ENCODE measurements at places on chromosomes 4 and X. TPM values are rescaled to one million over a fixed set of nuclear protein-coding genes. Genes with fewer than 3 reads are reported as not detected.

SPANXC gene
- total RNA-seq, result not detected

EGF gene
- not detected for total RNA-seq

ESX1 gene
- not detected for total RNA-seq

ATP2B3 gene
- total RNA-seq, result not detected

USP9X gene
- total RNA-seq, result 68.6 TPM

FAM53A gene
- total RNA-seq, result 6.6 TPM

DKK2 gene
- 0.07 TPM for total RNA-seq

DNA sequence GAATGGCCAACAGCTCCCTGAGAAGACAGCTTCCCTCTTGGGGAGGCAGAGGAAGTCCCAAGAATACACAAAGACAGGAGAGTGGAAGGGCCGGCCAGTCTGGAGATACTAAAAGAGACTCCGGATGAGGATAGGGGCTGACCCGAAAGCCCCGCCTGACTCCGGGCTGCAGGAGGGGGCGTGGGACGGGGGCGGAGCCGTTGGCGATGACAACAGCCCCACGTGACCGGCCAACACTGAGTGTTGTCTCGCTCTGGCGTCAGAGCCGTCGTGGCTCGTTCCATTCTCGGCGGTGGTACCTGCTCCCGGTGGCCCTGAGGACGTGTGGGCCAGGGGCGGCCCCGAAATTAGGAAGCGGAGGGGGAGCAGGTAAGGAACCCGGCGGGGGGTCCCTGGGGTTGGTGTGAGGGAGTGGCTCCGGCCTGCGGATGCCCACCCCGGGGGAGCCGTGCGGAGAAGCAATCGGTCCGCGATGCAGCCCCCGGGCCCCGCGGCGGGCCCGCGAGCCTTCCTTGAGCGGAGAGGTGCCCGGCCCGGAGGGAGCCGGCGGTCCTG is at the start of gene BEX4:
BEX4 (plus strand) TSS at position 239 of the 555 bp plus-strand sequence. CDS start 1,046 bp downstream, outside the sequence.
- DNase-seq, result no peak

GRCh38 chr4:112102875-112103370 is 42.3 kb upstream of the FAM241A start:
- DNase-seq, result no peak

- DNase-seq, result no peak
Observed at GRCh38 chr4:1340181-1340747, 6.7 kb upstream of the UVSSA start.

DNA sequence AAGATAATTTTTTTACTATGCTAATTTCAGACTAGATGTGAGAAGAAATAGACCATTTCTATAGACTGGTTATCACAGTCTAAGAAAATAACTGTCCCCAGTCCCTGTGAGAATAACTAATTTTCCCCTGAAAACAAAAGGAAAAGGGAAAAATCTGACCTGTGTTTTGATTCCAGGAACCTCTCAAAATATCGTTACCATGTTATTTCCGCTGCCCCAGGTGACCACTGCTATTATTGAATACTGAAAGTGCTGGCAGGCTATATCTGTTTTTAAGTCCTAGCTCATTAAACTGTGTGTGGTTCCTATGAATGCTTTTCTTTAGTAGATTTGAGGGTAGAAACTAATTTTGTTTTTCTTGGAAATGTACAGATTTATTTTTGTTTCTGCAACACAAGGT is 83.6 kb downstream of the GAB1 start:
- DNase-seq, result no peak

DNA sequence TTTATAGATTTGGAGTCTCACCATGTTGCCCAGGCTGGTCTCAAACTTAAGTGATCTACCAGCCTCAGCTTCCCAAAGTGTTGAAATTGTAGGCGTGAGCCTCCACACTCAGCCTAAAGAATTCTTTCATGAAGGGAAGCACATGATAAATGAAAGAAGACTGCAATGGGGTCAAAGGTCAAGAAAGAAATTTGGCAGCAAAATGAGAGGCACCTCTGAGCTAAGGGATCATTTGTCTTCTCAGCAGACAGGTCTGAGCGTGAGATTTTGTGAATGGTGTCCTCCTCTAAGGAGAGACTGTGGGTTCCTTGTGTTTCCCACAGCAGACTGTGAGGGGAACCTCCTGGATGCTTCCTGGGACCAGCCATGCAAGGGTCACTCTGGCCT is 57.5 kb upstream of the EGFL6 start:
- DNase-seq, result no peak

- no peak for DNase-seq
Observed at GRCh38 chrX:153845195-153845594, 14.9 kb upstream of the PDZD4 start.

- DNase-seq, result peak; percentile 85
Observed at GRCh38 chr4:57080781-57081650, 29.2 kb downstream of the IGFBP7 start.

- peak; percentile 17 for DNase-seq
Observed at GRCh38 chr4:141275834-141276233, 55.1 kb downstream of the ZNF330 start.

DNA sequence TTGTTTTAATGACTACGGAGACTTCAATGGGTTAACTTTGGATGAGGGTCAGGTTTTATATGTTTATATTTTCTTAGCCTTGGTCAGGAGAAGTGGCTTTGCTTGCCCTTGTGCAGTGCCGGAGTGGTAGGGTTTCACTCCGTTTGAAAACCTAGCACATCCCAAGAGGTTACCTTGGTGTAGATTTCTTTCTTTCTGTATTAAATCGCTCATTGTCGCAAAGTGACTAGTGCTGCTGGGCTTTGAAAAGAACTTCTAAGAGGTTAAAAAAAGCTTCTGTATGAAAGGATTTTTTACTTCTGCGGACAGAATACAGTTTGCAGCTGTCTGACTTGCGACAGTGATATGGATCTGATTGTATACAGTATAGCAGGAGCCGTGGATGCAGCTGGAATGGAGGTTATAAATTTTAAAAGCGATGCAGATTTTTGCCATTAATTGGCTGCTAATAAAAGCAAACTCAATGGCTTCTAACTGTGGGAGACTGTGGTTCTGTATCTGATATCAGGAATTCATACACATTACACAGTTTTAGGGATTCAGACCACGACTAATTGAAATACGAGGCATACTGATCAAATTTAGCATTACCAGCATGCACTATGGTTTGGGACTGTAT is 340.9 kb upstream of the PITX2 start:
- DNase-seq, result no peak

DNA sequence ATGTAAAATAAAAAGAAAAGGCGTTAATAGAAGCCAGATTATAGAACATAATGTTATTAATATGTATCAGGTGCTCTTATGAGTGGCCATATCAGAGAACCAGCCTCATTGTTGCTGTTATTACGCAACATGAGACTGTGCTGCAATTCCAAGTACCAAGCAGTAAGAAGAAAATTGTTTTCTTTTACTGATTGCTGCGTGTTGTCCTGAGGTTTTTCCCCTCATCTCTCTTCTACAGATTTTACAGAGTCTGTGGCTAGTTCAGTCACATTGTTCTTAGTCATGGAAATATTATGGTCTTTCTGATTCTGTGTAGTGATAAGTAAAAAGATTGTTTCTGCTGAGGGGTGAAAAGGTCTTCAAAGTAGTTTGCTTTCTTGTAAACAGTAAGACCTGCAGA is 55.9 kb downstream of the NPNT start:
- DNase-seq, result peak; percentile 45

GRCh38 chr4:18234108-18234507 is 212.6 kb upstream of the LCORL start:
- no peak for DNase-seq

- no peak for DNase-seq
Observed at GRCh38 chrX:51484616-51485015, 11.8 kb downstream of the NUDT11 start.

- no peak for DNase-seq
Observed at GRCh38 chr4:151671541-151672059, 89.2 kb downstream of the GATB start.

GRCh38 chrX:39855748-39856129 is 242.0 kb downstream of the BCOR start:
- peak; percentile 55 for DNase-seq

DNA sequence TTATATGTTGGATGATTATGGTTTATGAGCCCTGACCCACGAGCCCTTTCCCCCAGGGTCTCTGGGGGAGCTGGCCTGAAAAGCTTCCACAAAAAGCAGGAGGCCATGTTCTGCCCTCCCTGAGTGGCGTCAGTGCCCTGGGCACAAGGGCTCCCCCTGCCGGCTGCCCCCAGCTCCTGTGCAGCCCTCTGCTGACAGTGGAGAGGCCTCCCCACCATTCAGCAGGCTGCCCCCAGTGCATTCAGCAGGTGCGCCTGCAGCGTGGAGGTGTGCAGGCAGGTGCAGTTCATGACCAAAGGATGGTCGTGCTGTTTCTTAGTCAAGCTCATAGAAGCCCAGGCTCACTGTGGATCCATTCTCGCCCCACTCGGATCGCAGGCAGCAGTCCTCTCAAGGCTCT is 12.5 kb upstream of the S100P start:
- no peak for DNase-seq

- no peak for DNase-seq
Observed at GRCh38 chr4:3641501-3641900, 109.3 kb upstream of the LRPAP1 start.

GRCh38 chr4:145822581-145822980 is 116.0 kb downstream of the ZNF827 start:
- no peak for DNase-seq

DNA sequence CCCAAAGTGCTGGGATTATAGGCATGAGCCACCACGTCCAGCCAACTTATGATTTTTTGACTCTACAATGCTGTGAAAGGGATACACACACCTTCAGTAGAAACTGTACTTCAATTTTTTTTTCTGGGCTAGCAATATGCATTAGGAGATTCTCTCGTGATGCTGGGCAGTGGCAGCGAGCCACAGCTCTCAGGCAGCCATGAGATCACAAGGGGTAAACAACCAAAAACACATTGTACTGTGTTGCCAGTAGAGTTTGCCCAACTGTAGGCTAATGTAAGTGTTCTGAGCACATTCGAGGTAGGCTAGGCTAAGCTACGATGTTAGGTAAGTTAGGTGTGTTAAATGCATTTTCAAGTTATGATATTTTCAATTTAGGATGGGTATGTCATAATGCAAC is 25.7 kb downstream of the RAB33A start:
- no peak for DNase-seq

- DNase-seq, result no peak
Observed at GRCh38 chr4:187491286-187491685, 504.3 kb upstream of the ZFP42 start.

GRCh38 chrX:33211356-33212260 is at the start of gene DMD:
TSS of gene DMD (minus strand) at chrX:33211549. CDS start at chrX:33211312, 237 bp downstream.
- DNase-seq, result peak; percentile 59

DNA sequence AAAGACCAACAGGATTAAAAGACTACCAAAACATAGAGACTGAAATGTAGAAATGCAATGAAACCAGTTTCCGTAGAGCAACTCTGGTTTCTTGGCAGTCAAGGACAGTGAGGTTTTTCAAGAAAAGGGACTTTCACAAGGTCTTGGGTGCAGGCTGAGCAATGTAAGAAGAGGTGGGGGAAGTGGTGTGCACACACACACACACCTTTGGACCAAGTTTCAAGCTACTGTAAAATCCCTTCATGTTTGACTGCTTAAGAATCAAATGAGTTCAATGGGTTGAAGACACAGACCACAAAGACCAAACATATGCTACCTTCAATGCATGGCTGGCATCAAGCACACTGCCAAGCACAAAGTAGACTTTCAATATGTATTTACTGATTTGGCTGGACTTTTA is 17.8 kb upstream of the MCF2 start:
- no peak for DNase-seq

DNA sequence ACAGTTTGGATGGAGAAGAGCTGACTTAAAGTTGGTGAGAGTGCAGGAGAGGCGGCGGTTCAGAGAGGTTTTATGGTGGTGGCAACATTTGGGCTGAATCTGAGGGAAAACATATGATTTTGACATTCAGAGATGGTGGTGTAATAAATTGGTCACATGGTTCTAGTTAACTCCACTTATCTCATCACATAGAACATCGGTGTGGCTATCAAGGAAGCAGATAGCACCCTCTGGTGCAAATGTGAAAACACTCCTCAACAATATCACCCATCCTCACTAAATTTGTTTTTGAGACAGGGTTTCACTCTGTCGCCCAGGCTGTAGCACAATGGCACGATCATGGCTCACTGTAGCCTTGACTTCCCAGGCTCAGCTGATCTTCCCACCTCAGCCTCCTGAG is 28.8 kb downstream of the SUPT20HL2 start:
- peak; percentile 29 for DNase-seq

DNA sequence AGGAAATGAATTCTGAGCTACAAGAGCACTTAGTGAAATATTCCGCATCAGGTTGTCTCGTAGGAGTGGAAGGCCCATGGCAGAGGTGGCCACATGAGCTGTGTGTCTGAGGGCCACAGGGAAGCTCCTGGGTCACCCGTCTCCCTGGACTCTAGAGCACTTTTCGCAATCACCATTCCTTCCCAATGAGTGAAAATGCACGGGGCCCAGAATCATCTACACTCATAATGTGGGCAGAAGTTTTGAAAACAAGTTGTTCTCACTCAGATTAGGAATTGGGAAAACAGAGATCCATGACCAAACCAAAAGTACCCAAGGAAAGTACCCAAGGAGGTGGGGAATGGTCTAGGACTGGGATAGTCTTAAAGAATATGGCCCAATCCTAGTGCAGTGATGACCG is 94.4 kb downstream of the SCD5 start:
- DNase-seq, result peak; percentile 38

GRCh38 chr4:145390571-145390970 is 91.1 kb upstream of the SMAD1 start:
- DNase-seq, result no peak

DNA sequence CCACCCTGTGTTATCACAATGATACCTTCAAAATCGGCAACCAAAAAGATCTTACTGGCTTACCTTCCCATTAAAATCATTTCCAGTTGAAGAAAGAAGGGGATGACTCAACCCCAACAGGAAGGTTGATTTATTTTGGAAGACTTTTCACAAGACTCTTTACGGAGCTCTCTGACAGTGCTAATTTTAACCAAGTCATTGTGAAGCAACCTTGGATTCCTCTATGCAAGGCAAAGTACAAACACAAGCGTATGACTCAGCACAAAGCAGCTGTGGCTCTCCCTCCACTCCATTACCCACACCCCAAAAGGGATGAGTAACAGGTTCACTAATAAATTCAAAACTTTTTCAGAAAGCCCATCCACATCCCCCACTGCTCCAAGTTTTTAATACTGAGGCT is 213.8 kb upstream of the FGF13 start:
- peak; percentile 89 for DNase-seq

DNA sequence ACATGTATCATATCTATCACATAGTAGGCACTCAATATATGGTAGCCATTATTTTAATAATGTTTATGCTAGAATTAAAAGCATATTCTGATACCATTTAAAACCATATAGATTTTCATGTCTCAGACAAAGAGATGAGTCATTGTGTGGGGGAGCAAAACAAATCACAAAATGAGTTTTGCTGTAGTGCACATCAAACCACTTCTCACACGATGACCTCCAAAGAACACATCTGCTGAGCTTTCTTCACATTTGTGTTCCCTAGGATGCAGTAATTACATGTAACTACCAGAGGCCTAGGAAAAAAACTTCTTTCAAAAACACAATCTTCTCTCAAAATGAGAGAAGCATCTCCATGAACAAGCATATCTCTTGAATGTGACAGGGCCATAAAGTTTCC is 56.1 kb upstream of the BRS3 start:
- no peak for DNase-seq
